ENCODE measurements at places on chromosomes 12 and 14.
A peak's percentile ranks its signal among the peaks of the same experiment; 100 is the strongest.

GRCh38 chr12:131138638-131139362 lies 185.1 kb downstream of the ADGRD1 start:
- H3K27me3 ChIP-seq, result no peaks in the 10 kb centered on the region
- no peak overlapping the region for H3K4me3 ChIP-seq
- H3K36me3 ChIP-seq, result no peaks in the 10 kb centered on the region
- no peak overlapping the region for H3K27ac ChIP-seq
- DNase-seq, result no peak

DNA sequence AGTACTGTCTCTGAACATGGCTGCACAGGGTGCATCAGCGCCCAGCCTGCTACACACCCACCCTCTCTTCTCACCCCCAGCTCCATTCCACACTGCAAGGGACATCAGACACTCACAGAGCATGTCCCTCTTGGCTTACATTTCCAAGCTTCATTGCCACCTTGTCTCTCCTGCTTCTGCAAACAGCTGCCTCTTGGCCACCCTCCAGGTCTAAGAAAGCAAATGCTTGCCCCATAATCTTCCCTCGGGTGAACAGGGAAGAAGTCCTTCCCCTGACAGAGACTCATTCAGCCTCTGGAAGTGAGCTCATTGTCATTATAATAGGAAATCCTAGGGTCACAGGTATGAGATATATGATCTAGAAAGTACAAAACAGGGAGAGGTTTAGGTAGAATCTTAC lies 505.2 kb downstream of the RMST start:
- DNase-seq, result no peak
- H3K4me1 ChIP-seq, result no peaks in the 10 kb centered on the region
- no peak overlapping the region for H3K27ac ChIP-seq
- no peak overlapping the region for H3K4me3 ChIP-seq
- H3K27me3 ChIP-seq, result no peaks in the 10 kb centered on the region
- no peaks in the 10 kb centered on the region for H3K36me3 ChIP-seq

DNA sequence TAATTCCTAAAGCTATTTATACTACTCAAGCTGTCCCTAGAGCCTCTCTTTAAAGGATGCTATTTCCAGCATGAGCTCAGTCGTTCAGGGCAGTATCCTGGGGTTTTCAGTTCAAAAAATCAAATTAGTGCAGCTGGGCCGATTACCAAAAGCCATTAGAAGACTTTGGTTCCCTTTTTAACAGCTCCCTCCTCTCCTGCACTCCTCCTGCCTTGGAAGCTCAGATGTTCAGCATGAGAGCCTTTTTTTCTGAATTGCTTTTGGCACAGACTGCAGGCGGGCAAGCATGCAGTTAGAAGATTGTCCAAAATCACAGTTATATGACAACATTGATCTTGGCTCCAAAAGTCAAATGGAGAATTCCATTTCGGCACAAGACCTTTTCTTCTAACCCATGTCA lies 179.6 kb downstream of the SLC35F4 start:
- no peak for DNase-seq
- H3K4me1 ChIP-seq, result no peaks in the 10 kb centered on the region
- H3K27me3 ChIP-seq, result no peaks in the 10 kb centered on the region
- H3K36me3 ChIP-seq, result no peaks in the 10 kb centered on the region

GRCh38 chr14:35042632-35043031 lies 3.4 kb upstream of the FAM177A1 start:
- DNase-seq, result no peak
- H3K4me3 ChIP-seq, result no peak overlapping the region
- no peak overlapping the region for H3K27ac ChIP-seq
- peaks cover 5% of the 10 kb centered on the region for H3K4me1 ChIP-seq

- H3K36me3 ChIP-seq, result no peaks in the 10 kb centered on the region
- peak overlapping the region; percentile 21 for H3K4me3 ChIP-seq
- DNase-seq, result peak; percentile 60
- H3K27me3 ChIP-seq, result no peaks in the 10 kb centered on the region
- H3K27ac ChIP-seq, result no peak overlapping the region
Observed at GRCh38 chr12:89016970-89017778, 335.1 kb downstream of the DUSP6 start.

DNA sequence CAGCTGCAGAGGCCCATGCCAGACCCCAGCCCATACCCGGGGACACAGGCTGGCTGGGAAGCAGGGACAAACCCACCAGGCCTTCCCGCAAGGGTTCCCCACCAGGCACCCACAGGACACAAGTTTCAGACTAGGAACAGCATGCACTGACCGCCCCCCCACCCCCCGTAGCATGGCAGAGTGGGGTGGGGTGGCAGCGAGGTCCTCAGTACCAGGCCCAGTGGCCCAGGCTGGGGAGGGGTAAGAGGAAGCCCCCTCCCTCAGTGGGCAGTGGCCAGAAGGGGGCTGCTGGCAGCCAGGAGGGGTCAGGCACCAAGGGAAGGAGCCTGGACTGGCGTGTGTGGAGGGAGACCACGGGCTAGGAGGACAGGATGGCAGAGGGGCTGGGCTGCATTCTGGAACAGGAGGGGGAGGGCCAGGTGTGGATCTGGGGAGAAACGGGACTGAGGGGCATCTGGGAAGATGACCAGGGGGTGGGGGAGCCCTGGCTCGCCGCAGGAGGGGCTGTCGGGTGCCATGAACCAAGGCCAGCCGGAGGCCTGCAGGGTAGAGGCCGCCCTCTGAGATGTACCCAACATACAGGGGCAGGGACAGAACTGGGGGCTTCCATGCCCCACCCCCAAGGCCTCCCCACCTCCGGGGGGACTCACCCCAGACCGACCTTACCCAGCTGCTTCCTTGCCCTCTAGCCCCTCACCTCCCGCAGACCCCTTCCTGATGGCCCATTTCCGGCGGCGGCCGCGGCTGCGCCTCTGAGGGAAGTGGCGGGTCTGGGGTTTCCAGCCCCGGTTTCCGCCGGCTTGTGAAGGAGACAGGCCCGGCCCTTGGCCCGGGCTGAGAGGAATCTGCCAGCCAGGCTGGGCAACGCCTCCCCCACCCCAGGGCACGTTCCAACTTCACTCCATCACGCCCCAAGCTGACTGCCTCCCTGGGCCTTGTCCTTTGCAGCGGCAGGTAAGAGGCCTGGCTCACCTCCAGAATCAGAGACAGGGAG lies 5.6 kb upstream of the JAG2 start:
- H3K4me1 ChIP-seq, result no peaks in the 10 kb centered on the region
- no peak for DNase-seq
- H3K36me3 ChIP-seq, result no peaks in the 10 kb centered on the region
- no peak overlapping the region for H3K27ac ChIP-seq
- no peaks in the 10 kb centered on the region for H3K27me3 ChIP-seq
- H3K4me3 ChIP-seq, result no peak overlapping the region
